Activated T-helper 1 cell treated with anti-CD3 and anti-CD28 coated beads, Interleukin-2, amount 50 U/mL, for 16 hours (primary cell): ENCODE measurements at places on chromosomes 12 and 14.

DNA sequence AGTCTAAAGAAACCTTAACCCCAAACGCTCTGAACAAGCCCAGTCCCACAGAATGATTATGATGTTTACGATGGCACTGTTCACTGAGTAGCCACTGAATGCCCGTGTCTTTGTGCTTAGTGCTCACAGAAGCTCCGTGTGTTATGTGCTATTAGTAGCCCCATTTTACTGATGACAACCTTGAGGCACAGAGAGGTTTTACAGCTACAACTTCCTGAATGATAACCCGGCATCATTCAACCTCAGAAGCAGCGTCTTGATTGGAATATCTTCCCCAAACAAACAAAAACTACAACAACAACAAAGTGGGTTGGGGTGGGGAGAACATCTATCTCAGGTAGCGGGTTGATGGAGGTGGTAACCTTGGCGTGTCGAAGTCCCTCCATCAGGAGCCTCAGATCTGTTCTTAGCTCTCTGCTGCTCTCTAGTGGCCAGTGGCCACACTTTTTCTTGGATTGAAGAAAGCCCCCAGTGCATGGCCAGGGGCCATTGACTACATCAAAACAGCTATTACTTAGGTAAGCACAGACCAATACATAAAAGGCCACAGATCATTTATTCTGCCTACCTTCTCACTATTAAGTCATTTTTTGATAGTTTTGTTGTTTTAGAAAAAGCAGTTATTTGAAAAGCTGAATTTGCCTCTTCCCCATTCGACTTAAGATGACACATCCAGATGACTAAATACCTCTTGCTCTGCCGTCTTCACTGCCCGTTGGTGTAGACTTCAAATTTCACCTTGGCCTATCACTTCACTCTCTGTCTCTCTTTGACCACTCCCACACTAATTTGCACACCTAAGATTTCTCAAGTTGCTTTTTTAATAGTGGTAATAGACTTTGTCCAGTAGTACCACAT is 376.9 kb downstream of the GALC start:
- no peak for DNase-seq

- DNase-seq, result no peak
Measured at GRCh38 chr12:49187184-49187583, 1.7 kb downstream of the TUBA1A start.

- peak; percentile 16 for DNase-seq
Measured at GRCh38 chr12:110245369-110245772, 35.7 kb upstream of the ATP2A2 start.

- no peak for DNase-seq
Measured at GRCh38 chr14:82655770-82656169, 1122.1 kb upstream of the SEL1L start.

GRCh38 chr12:87384226-87384625 is 645.0 kb downstream of the C12orf50 start:
- DNase-seq, result no peak

DNA sequence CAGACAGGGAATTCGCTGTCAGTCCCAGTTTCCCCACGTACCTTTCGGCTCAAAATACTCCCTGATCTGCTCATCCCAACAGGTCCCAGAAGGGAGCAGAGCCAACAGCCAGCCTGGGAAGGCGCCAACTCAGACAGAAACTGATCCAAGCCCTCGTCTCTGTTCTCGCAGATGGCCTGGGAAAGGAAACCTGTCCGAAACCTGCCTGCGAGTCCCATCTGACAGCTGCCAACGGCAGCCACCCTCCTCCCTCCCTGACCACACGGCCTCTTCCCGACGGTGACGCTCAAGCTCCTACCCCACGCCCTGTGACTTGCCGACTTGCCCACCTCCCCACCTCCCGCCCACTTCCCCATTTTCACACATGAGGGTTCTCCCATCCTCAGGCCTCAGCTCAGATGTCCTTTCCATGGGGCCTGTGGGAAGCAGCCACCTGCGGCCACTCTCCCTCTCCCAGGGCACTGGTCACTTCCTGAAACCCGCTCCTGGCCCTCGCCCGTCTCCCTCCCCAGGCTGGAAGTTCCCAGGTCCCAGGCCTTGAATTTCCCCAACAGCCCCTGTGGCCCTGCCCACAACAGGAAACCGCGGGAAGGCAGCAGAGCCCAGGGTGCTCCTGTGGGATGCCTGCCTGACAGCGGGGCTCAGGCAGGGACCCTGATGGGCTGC is 60.9 kb upstream of the FBRSL1 start:
- no peak for DNase-seq

- DNase-seq, result no peak
Measured at GRCh38 chr12:94240171-94240570, 91.8 kb downstream of the PLXNC1 start.

DNA sequence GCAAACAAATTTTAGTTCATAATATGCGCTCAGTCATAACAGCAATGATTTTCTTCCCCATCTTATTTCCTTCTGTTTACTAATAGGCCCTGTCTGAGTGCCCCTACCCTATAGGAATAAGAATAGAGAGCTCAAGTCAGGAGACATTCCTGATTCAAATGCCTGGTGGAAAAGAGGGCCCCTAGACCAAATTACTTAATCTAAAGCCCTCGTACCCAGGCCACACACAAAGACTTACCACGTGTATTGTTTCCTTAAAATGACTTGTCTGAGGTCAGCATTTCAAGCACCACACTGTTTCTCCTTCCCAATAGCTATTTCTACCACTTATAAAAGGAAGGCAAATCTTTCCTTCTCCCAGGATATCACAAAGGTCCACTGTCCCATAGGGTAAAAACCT is 314.9 kb upstream of the TMTC1 start:
- no peak for DNase-seq

GRCh38 chr12:118850244-118850825 is 131.0 kb upstream of the SRRM4 start:
- no peak for DNase-seq

DNA sequence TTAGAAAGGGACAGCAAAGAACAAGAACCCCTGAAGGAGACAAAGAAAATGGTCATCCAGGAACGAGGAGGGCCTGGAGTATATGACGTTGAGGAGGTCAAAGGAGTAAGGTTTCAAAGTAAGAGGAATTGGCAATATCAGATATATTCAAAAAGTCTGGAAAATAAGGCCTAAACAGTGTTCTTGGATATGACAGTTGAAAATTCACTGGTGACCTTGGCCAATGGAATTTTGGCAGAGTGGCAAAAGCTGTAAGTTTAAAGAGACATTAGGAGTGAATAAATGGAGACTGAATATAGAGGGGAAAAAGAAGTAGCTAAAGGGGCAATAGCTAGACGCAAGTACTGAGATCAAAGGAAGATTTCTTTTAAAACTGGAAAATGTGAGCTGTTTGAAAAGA is 4.1 kb upstream of the ACTN1 start:
- no peak for DNase-seq

DNA sequence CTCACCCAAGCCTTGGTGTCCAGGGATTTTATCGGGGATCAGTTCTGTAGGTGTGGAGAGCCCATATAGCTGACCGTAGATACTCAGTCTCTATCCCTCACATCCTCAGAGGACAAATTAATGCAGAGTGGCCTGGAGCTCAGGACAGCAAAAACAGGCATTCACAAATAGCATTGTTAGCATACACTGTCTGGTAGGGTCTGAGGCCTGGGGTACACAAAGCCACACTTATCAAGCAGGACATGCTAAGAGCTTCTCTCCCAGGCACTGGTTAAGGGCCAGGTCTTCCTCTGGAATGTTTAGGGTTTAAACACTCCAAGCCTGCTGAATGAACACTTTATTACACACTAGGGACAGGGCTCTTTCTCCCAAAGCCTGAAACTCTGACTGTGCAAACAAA is 253.2 kb downstream of the NEDD1 start:
- DNase-seq, result no peak

GRCh38 chr12:80862531-80862930 is 75.2 kb downstream of the LIN7A start:
- no peak for DNase-seq

GRCh38 chr14:101174522-101174838 is 271.0 kb upstream of the RTL1 start:
- no peak for DNase-seq

DNA sequence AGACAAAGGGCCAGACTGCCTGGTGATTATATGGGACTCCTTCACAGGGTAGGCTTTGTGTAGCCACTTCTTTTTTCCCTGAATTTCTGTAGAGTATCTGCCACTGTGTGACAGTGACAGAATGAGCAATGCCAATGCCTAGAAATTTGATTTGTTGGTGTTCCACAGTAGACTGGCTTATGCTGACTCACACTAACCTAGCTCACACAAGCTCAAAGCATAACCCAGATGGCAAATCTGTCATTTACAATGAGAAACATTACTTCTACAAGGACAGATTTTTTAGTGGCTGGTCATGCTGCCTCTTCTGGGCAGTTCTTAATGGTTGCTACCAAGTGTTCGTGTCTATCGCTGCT is 15.9 kb downstream of the CFAP251 start:
- DNase-seq, result no peak

DNA sequence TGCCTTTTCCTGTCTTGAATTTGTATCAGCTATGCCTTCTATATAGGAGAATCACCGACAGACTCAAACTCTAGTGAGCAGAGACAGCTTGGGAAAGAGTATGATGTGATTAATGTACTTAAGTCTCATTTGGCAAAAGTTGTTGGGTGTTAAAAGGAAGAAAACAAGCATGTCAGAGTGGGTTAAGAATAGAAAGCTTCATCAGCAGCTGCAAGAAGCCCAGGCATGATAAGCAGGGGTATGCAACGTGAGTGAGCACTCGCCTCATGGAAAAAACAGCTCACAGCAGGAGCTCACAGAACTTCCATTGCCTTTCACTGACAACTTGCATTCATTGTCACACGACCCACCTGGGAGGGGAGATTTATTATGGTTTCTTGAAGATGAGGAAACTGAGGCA is 35.9 kb upstream of the WNK1 start:
- peak; percentile 9 for DNase-seq

DNA sequence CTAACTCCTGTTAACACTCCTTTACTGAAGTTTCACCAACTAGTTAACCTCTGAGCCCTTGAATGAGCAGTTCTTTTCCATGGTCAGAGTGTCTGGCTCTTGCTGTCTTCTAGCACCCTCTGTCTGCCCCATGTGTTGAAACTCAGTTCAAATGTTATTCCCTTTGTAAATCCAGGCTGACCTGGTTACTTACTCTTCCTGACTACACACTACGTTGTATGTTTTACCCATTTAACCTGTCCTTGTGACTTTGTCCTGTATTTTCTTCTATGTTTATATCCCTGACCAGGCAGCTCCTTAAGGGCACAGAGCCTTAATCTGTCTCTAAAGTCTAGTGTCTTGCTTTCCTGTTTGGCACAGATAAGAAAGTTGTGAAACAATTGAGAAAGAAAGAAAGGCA is 389.0 kb upstream of the RPL10L start:
- DNase-seq, result no peak

- DNase-seq, result no peak
Measured at GRCh38 chr14:60544659-60545058, 35.7 kb downstream of the SIX6 start.

GRCh38 chr12:79086541-79087296 is 222.1 kb downstream of the SYT1 start:
- DNase-seq, result no peak

GRCh38 chr12:83573671-83574070 is 887.0 kb downstream of the TMTC2 start:
- no peak for DNase-seq

DNA sequence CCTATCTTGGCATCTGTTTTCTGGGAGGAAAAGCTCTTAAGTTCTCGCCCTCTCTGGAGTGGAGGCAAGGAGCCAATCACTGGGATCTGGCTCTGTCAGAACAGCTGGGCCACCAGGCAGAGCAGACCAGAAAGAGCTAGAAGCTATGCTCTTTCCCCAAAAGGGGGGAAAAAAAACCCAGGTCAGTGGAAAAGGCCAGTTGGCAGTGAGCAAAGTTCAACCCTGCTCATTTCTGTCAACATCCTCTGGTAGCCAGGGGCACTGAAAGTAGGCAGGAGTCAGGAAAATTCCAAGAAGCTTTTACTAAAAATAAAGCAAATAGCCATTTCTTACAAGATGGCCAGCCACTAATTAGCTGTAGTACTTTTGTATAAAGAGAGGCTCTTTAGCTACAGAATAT is 36.6 kb upstream of the PAX9 start:
- no peak for DNase-seq

DNA sequence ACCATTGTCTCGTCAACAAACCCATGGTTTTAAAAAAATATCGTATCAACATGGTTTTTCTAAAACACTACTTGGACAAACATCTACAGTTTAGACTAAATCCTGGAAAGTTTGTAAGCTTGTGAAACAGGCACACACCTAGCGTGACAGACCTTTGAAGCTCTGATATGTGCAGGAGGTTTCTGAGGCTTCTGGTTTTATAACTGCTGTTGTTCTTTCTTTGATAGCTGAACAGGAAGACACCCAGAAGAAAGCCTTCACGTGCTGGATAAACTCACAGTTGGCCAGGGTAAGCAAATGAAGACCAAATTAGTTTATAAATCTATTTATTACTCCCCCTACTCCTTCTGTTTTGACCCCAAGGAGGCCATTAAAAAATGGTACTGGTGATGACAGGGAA is 87.6 kb downstream of the SYNE2 start:
- DNase-seq, result no peak

- no peak for DNase-seq
Measured at GRCh38 chr12:77724367-77724957, 106.2 kb upstream of the NAV3 start.

GRCh38 chr12:130981911-130982310 is 28.2 kb downstream of the ADGRD1 start:
- no peak for DNase-seq

- no peak for DNase-seq
Measured at GRCh38 chr14:51967521-51967920, 21.8 kb upstream of the RTRAF start.

DNA sequence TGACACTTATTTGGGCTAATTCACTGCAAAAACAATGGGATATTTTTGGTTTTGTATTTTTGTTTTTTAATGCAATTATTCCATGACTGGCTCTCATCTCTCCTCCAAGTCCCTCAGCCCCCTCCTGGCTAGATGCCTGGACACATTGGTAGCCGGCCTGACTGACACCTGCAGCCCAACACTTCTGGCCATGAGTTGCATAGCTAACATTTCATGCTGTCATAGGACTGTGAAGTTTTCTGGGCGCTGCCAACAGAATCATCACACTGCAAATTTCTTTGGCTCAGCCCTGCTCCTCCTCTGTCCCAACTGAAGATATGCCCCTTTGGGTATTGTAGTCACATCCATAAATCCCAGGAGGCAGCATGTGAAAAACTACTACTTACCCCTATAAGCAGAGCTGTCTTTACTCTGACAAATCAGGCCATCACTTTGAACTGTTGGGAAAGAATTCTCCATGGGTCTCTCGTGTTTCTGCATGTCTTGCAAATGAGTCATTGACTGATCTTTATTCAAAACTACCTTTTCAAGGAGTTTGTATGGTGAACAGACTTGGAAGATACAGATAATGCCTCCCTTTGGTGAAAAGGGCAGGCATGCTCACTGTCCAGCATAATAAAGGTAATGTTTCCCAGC is 126.7 kb upstream of the LGR5 start:
- DNase-seq, result no peak

GRCh38 chr12:117363953-117364486 is 2.6 kb upstream of the NOS1 start:
- DNase-seq, result no peak

- DNase-seq, result no peak
Measured at GRCh38 chr14:73168274-73168673, 32.0 kb downstream of the PSEN1 start.

GRCh38 chr14:51521764-51522163 is 129.9 kb upstream of the FRMD6 start:
- DNase-seq, result no peak

GRCh38 chr12:104345234-104346066 is 41.9 kb downstream of the EID3 start:
- no peak for DNase-seq
